Left renal cortex interstitium (tissue), 4 donors: ENCODE measurements at places on chromosomes 4 and X. TPM values are rescaled to one million over a fixed set of nuclear protein-coding genes. Genes with fewer than 3 reads are reported as not detected.

DNA sequence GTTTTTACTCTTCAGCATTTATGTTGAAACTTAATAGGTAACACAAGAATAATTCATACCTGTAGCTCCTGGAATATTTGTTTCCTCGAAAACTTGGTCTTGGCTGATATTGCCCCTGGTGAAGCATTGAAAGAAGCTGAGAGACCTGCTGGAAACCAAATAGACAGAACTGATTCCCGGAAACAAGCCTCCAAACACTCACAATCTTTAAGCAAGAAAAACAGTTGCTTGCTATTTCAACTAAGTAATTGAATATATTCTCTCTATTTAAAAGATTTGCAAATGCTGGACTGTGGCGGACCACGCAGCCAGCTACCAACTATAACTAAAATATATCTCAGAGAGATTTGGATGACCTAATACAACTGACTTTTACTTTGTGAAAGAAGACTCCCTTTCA lies 3.6 kb downstream of the PCDH18 start:
- no peak for DNase-seq

DNA sequence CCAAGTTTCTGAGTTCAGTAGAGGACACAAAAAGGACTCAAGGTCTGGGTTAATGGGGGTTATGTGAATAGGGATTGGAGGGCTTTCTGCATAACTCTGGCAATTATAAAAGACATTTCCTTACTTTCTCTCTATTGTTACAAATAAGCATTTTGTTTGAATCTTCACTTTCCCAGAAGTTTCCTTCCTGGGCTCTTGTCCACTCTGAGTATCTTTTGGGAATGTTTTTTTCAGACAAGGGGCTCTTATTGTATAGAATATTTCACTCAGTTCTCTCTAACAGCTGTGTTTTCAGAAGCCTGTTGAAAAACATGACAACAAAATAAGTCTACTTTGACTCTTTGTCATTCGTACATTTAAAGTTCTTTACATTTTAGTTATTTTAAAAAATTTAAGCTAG lies 57.6 kb upstream of the MAP9 start:
- DNase-seq = no peak

- no peak for DNase-seq
These were observed 29.1 kb upstream of the BANK1 start for GRCh38 chr4:101761405-101761804.

SNX25 gene
- 28.5 TPM for polyA plus RNA-seq

AWAT1 gene
- polyA plus RNA-seq = not detected

- no peak for DNase-seq
These were observed 4.7 kb upstream of the MSX1 start for GRCh38 chr4:4854649-4855295.

DNA sequence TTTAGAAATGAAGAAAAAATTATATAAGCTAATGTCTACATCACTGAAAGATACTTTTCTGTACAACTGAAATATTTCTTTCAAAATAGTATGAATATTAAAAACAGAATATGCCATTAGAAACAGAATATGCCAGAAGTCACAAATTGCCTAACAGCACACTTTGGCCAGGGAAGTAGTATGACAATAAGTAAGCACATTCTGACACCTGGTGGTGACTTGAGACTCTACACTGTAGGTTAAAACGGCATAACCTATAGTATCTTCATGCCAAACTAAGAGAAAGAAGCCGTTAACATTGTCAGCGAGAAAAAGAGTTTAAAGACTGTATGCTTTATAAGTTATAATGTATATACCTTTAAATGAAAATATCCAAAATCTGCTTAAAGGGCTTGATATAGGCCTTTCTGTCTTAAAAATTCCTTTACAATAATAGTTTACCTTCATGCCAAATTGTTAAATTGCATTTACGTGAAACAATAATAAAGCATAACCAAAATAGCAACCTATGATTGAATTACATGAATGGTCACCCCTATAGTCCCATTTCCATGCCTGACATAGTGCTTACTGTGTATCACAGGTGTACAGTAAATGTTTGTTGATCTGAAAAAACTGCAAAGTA lies 32.8 kb downstream of the FAM13A start:
- DNase-seq = peak; percentile 37

- DNase-seq = no peak
These were observed 47.7 kb downstream of the C4orf50 start for GRCh38 chr4:5970381-5971077.

FAM199X gene
- polyA plus RNA-seq = 37.5 TPM
